ENCODE measurements at places on chromosomes 13 and 19.

DNA sequence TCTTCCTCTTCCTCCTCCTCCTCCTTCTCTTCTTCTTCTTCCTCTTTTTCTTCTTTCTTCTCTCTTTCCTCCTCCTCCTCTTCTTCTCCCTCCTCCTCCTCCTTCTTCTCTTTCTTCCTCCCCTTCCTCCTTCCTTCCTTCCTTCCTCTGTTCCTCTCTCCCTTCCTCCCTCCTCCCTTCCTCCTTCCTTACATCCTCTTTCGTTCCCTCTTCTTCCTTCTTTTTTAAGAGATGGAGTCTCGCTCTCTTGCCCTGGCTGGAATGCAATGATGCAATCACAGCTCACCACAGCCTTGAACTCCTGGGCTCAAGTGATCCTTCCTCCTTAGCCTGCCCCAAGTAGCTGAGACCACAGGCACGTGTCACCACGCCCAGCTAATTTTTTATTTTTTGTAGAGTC lies 13.2 kb downstream of the EHD2 start:
- no peak for DNase-seq

GRCh38 chr13:41995946-41996345 lies 35.0 kb upstream of the VWA8 start:
- no peak for DNase-seq

DNA sequence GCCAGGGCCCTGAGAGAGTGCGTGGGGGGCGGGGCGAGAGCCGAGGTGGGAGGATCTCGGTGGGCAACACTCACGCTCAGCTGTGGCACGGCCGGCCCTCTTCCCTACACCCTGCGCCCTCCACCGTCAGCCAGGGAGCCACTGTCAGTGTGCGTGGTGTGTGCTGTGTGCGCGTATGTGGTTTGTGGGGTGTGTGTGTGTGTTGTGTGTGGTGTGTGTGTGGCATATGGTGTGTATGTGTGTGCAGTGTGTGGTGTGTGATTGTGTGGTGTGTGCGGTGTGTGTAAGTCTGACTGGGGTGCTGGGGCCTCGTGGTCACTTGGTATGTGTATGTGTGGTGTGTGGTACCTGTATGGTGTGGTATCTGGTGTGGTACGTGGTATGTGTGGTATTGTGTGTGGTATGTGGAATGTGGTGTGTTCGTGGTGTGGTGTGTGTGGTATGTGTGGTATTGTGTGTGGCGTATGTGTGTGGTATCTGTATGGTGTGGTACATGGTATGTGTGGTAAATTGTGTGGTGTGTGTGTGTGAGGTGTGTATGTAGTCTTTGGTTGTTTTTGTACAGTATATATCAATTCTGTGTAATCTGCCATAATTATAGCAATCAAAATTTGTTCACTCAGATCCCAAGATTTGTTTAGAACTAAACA lies 5.1 kb downstream of the GRK1 start:
- DNase-seq = no peak

DNA sequence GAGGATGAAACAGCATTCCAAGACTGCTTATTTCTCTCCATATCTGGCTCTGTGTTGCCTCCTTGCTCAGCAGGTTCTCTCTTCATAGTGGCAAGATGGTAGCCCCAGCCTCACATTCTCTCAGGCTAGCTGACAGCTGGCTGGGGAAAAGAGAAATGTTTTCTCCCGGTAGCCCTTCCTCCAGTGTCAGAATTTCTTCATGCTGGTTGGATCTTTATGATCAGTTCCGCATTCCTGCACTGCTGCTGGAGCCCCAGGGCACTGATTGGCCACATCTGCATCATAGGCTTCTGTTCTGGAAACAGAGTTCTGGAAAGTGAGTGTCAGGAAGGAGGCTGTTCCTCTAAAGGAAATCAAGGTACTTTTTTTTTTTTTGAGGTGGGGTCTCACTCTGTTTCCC lies 24.6 kb downstream of the POP4 start:
- DNase-seq = no peak

GRCh38 chr19:33458807-33459206 lies 62.8 kb downstream of the PEPD start:
- no peak for DNase-seq
